ENCODE measurements at places on chromosomes 16 and 17.

DNA sequence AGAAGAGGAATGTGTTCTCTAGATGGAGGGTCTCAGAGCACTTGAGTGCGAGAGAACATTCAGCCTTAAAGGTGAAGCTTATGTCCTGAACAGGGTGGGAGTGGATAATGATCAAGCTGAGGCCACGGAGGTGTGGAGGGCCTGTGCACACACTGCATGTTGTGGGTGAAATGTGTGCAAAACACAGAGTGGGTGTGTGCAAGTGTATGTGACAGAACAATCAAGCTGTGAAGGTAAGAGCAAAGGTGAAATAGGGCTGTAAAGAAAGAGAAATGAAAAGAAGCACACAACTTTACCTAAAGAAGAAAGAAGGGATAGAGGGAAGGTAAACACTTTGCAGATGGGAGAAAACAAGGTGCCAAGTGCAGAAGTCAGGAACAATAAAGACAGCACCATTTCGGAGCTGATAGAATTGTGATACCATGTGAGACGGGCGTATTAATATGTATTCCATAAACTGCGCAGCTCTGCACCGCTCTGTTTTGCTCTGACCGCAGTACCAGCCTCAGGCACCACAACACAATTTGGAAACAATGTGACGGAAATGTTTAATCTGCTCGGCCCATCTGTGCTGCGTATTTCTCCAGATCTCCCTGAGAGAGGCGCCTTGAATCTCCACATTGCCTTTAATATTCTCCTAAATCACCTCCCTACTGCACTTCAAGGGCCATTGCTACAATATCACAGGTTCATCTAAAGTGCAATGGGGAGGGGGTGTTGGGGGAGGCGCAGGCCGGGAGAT lies 40.6 kb downstream of the SNX11 start:
- DNase-seq = no peak

DNA sequence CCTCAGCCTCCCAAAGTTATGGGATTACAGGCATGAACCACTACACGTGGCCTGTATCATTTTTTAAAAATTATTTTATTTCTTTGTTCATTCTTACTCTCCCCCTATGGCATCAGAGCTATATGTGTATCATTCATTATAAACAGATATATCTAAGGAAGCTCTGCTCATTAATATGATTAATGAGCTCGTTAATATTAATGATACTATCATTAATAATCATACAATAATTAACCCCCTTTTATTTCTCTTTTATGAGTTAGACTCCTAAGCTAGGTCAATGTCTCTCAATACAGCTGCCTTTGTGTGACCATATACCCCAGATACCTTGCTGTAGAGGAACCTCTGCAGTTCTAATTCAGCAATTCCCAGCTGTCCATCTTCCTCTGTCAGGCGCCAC lies 4.5 kb upstream of the RSKR start:
- no peak for DNase-seq

- no peak for DNase-seq
These were observed 6.0 kb upstream of the RNF213 start for GRCh38 chr17:80254396-80255251.

DNA sequence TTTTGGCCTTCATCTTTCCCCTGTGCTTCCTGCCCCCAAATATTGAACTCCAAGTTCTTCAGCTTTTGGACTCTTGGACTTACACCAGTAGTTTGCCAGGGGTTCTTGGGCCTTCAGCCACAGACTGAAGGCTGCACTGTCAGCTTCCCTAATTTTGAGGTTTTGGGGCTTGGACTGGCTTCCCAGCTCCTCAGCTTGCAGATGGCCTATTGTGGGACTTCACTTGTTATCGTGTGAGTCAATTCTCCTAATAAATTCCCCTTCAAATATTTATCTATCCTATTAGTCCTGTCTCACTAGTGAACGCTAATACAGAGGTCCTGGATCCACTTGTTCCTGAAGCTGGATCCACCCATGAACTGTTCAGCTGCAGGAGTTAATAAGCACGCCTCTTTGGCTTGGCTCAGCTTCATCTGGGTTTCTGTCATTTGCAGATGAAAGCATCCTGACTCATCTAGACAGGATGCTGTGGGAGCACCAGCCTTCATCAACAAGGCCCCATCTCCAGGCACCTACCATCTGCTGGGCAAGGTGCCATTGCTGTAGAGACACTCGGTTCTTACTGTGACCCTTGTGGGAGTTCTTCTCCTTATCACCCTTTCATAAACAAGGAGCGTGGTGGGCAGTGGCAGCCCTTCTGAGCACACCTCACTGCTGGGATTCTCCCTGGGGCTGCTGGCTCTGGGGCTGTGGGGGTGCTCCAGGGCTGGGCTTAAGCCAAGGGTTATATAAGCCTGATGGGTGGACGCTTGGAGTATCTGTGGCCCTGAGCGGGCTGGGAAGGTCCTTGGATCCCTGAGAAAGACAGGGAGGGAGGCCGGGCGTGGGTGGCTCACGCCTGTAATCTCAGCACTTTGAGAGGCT lies 23.1 kb downstream of the LAT start:
- DNase-seq = no peak

- DNase-seq = no peak
These were observed 8.6 kb downstream of the MAPT start for GRCh38 chr17:45902892-45903346.

- DNase-seq = no peak
These were observed 37.4 kb upstream of the GNA13 start for GRCh38 chr17:65093930-65094329.

DNA sequence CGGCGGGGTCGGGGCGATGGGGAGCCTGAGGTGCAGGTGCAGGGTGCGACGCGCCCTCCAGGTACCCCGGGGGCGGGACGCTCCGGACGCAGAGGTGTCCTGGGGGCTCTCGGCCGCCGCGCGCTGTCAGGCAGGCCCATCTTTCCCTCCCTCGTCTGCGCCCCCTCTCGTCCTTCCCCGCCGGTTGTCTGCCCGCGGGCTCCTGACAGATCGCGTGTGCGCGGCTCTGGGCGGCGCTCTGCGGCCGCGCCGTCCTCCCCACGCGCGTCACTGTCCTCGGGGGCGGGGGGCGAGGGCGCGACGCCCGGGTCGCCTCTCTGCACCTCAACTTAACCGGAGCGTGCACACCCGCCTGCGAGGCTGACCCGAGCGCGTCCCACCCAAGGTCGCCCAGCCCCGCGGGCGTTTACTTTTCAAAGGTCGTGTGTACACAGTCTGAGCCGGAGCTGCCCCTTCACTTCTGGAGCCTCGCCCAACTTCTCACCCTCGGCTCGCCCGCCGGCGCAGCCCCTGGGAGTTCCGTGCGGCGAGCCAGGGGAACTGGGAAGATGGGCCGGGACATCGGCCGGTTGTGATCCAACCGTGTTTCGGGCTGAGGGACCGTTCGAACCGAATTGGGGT lies 512 bp downstream of the AKAP1 start:
- no peak for DNase-seq

GRCh38 chr17:50052822-50053653 lies 2.9 kb upstream of the ITGA3 start:
- no peak for DNase-seq

GRCh38 chr16:6132121-6132520 lies 1034.5 kb upstream of the EEF2KMT start:
- no peak for DNase-seq

DNA sequence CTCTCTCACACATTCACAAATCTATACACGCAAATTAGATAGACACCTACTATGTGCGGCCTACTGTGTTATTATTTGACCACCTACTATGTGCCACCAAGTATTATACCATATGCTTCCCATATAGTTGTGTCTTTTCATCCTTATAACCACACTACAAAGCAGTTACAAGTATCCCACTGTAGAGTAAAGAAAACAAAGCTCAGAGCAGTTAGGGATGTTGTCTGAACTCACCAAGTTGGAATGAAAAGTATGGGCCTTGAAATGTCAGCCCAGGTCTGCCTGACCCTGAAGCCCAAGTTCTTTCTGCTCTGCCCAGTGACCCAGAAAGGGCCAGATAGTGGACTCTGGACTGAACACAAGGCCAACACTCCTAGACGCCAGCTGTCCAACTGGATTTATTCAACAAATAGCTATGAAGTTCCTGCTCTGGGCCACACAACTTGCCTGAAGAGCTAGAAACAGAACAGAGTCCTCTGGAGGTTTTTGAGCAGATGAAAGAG lies 8.5 kb downstream of the KRT37 start:
- DNase-seq = no peak

DNA sequence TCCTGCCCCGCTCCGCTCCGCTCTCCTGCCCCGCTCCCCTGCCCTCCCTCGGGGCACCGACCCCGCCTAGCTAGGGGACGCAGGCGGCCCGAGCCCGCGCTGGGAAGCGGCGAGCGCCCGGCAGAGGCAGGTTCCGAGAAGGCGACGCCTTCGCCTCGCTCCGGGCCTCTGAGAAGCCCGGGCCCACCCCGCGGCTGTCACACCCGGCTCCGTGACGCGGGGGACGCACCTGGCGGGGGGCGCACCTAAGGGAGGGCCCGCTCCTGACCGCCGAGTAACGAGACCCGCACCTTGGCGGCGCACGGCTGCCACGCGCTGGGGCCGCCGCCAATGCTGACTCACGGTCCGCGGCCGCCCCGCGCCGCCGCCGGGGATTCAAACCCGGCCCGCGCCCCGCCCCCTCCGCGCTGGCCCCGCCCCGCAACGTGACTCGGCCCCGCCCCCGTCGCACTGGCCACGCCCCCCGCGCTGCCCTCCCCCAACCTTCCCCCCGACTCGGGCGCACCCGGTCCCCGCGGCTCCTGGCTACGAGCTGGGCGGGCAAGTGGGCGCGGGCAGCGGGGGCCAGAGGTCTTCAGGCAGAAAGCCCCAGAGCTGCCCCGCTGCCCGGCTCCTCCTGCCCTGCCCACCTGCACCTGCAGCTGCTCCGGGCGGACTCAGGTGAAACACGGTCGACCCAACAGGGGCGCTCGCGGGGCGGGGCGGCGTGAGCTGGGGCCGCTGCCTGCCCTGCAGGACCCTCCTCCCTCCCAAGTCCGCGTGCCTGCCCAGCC lies 27.8 kb downstream of the GNPTG start:
- peak; percentile 74 for DNase-seq

GRCh38 chr17:27807567-27808470 lies 7.5 kb upstream of the NOS2 start:
- no peak for DNase-seq
